ENCODE measurements at places on chromosomes 3 and 15.

GRCh38 chr15:64503197-64503596 lies 42.8 kb downstream of the ZNF609 start:
- DNase-seq, result no peak

GRCh38 chr3:128870347-128870746 lies 9.1 kb upstream of the ACAD9 start:
- DNase-seq, result no peak

- DNase-seq, result no peak
Observed at GRCh38 chr3:179450901-179451264, 387 bp downstream of the GNB4 start.

- no peak for DNase-seq
Observed at GRCh38 chr3:76021376-76021775, 236.0 kb upstream of the ZNF717 start.

- DNase-seq, result no peak
Observed at GRCh38 chr15:35907511-35907910, 361.5 kb upstream of the DPH6 start.

DNA sequence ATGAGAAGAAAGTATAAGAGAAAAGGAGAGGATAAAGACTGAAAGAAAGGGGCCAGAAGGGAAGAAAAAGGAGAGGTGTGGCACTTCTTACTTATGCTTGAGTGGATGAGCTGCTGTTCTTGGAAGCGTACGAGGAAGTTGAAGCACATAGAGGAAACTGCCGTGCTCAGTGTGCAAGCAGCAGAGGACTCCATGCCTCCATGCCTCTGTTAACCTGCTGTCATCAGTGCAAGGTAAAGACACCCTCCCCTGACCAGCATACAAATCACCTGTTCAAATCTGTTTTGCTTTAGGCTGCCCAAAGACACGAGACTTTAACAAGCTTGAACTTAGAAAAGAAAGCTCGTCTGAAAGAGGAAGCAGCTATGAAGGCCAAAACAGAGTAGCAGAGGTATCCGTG lies 6.4 kb downstream of the WDR5B start:
- DNase-seq, result no peak

DNA sequence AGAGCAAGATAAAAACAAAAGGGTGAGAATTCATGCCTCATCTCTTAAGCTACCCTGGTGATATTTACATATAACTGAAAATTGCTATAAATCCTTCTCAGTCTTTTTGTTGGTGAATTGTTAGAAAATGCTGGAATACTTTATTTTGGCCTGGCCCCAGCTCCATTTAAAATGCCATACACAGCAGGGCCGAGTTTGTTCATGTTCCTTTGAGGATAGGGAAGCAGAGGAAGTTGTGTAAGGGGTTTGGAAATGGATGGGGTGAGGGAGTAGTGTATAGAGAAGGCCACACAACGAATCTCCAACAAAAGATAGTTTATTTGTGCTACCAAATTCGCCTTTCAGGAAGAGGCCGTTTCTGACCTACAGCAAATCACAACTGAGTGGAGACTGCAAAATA lies 78.6 kb upstream of the ADAMTS9 start:
- no peak for DNase-seq

DNA sequence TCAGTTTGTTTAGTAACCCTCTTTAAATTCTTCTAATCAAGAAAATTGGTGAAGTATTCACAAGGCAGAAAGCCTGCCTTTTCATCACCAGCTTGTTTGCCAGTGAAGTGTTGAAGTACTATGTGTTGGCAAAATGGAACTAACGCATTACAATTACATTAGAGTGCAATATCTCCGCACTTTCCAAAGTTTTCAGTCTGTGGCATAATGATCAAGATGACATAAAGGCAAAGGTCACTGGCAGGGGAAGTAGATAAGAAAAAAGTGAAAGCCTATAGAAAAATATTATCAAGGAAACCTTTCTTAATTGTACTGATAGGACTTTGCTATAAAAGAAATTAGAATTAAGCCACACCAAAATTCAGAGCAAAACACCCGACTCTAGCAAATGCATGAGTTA lies 25.0 kb upstream of the TM4SF1 start:
- DNase-seq, result no peak

DNA sequence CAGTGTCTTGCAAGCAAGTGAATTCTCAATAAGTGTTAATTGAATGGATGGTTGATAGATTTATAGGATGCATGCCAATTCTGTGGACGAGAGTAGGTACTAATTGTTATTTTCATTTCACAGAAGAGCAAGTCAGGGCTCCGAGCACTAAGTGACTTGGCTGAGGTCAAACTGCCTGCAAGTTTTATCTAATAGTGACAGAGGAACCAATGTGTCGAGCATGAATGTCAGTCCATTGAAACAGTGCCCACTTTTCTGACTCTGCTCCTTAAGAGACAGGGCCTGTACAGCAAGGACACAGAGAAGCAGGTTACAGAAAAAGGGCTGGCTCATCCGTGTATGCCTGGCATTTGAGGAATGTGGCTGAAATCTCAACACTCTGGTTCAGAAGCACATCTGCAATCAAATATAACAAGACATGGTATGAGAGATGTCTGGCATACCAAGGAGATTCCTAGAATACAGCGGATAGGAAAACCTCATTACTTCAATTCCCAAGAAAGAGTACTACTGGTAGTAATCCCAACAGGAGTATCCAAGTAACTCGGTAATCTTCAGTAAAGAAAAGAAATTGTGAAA lies 6.0 kb upstream of the B3GNT5 start:
- no peak for DNase-seq

- no peak for DNase-seq
Observed at GRCh38 chr3:157532529-157533297, 29.5 kb upstream of the VEPH1 start.

- DNase-seq, result no peak
Observed at GRCh38 chr3:164352991-164353390, 725.3 kb downstream of the SI start.

DNA sequence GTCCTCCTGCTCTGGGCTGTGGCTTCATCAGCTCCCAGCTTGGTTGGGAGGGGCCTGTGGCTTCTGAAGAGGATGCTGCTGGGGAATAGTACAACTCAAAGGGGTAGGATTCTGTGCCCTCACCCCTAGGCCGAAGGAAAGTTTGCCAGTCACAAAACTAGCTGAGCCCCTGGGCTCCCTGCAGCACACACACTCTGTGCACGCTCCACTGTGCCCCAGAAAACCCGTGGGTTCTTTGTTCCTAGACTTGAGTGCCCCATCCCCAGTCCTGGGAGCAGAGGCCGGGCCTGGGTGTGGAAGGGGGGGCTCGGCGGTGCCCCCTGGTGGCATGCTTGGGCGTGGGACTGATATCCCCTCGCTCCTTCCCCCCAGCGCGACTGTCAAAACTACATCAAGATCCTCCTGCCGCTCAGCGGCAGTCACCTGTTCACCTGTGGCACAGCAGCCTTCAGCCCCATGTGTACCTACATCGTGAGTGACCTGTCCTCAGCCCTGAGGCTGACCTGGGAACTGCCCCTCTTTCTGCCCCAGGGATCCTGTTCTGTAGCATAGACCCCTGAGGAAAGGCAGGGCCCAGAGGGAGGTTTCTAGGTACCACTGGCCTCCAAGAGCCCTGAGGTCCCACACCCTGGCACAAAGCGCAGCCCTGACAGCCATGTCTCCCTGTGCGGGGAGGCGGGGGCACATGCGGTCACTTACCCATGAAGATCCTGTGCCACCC lies 14.2 kb downstream of the CIB1 start:
- DNase-seq, result peak; percentile 71

DNA sequence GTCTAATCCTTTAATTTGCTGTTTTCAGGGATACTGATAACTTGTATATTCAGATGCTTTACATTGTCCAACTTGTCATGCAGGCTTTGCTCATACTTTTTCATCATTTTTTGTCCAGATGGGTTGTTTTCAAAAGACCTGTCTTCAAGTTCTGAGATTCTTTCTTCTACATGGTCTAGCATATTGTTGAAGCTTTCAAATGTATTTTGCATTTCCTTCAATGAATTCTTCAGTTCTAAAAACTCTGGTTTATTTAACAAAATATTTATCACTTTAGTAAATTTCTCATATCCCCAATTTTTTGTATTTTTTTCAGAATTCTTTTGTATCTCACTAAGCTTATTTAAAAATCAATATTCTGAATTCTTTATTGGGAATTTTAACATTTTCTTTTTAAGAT lies 388.3 kb upstream of the IL12A start:
- DNase-seq, result no peak

DNA sequence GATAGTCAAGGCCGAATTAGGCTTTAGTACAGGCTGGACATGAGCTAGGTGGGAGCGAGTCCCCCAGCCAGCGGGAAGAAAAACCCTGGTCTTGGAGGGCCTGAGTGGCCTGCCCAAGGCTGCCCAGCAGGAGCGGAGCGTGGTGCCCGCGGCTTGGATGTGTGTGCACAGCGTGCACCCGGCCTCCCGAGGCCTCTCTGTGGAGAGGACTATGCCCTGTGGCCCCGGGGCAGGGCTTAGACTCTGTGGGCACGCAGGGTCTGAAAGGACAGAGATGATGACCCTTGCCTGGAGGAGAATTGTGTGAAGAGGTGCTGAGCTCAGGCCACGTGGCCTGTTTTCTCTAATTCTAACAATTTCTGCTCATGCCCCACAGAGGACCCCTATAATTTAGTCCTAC lies 124.6 kb upstream of the IQSEC1 start:
- peak; percentile 13 for DNase-seq

GRCh38 chr15:68379058-68379758 lies 52.8 kb downstream of the ITGA11 start:
- no peak for DNase-seq

DNA sequence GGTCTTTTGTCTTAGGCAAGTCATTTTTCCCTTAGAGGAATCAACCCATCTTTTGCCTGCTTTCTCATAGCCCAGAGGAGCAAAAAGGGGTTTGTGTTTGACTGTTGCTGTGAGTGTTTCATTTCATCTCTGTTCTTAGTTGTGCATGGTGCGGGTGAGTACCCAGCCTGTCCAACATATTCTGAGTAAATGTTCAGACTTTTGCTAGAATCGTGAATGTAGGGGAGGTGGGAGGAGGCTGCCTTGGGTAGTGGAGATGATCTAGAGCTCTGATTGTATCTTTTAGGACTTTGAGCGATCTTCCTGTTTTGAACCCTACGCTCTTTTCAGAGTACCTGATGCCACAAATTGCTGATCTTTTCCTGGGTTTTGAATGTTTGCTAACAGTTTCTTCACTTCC lies 123.1 kb downstream of the ZNF609 start:
- no peak for DNase-seq

- DNase-seq, result no peak
Observed at GRCh38 chr3:66279168-66279567, 58.4 kb downstream of the SLC25A26 start.

DNA sequence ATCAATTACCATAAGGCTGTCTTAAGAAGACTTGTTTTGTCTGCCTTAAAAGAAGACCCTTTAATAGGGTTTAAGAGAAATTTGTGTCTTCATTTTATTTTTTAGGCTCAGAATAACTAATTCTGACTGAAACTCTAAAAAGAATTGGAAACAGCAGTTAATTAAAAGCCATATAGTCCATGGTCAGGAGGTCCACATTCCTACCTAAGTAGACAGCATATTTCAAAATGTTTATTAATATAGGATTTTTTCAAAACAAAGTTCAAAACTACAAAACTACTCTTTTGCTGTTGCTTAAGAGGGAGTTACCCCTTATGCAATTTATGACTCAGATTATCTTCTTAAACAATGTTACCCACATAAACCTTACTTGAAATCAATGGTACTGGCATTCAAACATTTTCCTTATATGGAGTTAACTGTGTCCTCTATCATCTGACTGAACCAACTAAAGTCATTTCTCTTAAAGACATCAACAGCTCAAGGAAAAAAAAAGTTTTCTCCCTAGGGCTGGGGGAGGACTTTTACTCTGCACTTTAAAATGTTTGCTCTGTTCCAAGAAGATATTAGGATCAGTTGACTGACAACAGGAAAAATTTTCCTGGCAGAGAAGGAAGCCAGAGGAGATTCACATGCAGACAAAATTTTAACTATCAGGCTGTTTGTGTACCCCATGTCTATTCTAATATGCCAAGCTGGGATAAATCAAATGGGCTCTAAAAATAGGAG lies 56.8 kb upstream of the NANOGP8 start:
- DNase-seq, result no peak

GRCh38 chr3:188860147-188860546 lies 311.6 kb upstream of the TPRG1 start:
- no peak for DNase-seq

GRCh38 chr3:155554777-155555451 lies 190.0 kb downstream of the PLCH1 start:
- no peak for DNase-seq

DNA sequence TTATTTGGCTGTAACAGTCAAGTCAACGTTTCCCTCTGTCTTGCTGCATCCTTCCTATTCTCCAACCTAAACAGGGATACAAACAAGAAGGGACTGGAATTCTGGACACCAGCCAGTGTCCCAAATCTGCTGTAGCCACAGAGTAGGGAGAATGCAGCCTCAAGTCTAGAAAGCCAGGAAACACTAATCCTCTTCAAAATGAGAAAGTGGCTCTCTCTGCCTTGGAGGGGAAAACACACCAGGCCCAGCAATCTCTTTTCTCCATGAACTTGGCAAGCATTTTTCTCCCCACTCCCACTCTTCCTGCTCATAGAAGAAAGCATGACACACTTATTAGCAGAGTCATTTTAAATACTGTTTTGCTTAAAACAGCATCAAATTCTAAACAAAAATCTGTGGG lies 781.7 kb downstream of the SQOR start:
- no peak for DNase-seq

- DNase-seq, result no peak
Observed at GRCh38 chr3:37028329-37028728, 35.0 kb downstream of the MLH1 start.

- peak; percentile 38 for DNase-seq
Observed at GRCh38 chr15:57565311-57565710, 26.4 kb upstream of the MYZAP start.

GRCh38 chr3:150544726-150545125 lies 1.6 kb downstream of the SERP1 start:
- no peak for DNase-seq

Measured in activated T-cell treated with anti-CD3 and anti-CD28 coated beads, Interleukin-2, amount 50 U/mL, for 1 hour (primary cell).